ENCODE measurements at places on chromosomes 4 and X. TPM values are rescaled to one million over a fixed set of nuclear protein-coding genes. Genes with fewer than 3 reads are reported as not detected.

Gene SSX4B
- not detected for total RNA-seq

Gene ZNF280C
- 4.1 TPM for total RNA-seq

Gene SPCS3
- 62.4 TPM for total RNA-seq

Gene APBB2
- total RNA-seq, result 39.1 TPM

Gene CCDC120
- total RNA-seq, result 0.72 TPM

Gene RHOXF2
- total RNA-seq, result 0.29 TPM

Gene XK
- total RNA-seq, result under 0.01 TPM

GRCh38 chrX:4932790-4933189 lies 1219.3 kb upstream of the PRKX start:
- no peak for DNase-seq

DNA sequence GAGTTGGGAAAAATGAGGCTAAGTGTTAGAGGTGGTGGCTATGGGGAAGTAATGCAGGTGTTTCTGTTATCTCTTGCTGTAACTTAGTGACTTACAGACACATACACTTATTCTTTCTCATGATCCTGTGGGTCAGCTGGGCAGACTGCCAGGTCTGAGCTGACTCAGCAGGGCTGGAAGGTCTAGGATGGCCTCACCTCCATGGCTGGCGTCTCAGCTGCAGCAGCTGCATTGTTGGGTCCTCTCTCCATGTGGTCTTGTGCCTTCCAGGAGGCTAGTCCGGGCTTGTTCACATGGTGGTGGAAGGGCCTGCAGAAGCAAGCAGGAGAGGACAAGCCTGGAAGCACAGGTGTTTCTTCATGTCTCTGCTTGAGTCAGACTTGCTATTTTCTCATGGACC lies 172.7 kb downstream of the NHS start:
- DNase-seq, result peak; percentile 93

DNA sequence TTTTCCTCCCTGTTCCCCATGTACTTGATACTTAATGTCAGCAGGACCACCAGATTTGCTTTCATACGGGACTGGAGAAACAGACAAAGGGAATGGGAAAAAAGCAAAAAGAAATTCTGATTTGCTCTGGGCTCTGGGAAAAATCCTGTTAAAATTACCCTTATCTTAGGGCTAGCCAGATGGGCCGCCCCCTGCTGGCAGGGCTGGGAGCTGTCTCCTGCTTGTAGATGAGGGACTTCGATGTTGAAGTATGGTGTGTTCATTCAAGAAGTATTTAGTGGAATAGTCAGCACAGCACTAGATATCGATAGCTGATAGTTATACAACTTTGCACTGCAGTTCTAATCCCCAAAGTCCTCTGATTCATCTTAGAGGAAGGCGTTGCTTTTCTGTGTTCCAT lies 45.8 kb downstream of the BCORL1 start:
- peak; percentile 9 for DNase-seq

DNA sequence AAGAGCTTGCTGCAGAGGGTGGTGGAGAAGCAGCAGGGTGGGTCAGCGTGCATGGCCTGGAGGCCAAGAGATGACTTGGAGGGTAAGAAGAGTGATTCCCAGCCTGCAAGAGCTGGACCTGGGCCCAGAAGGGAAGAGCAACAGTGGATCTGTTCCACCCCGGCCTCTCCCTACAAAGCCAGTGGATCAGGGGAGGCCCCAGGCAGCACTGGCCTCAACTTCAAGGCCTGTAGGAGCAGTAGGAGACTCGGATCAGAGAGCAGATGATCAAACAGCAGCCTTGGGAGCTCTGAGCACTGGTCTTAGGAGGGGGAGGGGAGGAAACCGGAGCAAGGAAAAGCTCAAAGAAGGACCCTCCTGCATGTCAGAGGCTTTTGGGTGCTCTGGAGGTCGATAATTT lies 7.6 kb downstream of the L1CAM start:
- no peak for DNase-seq

- DNase-seq, result no peak
Observed at GRCh38 chrX:115036029-115036428, 18.6 kb upstream of the IL13RA2 start.

- DNase-seq, result peak; percentile 88
Observed at GRCh38 chr4:166422475-166422874, 549.4 kb downstream of the TLL1 start.

DNA sequence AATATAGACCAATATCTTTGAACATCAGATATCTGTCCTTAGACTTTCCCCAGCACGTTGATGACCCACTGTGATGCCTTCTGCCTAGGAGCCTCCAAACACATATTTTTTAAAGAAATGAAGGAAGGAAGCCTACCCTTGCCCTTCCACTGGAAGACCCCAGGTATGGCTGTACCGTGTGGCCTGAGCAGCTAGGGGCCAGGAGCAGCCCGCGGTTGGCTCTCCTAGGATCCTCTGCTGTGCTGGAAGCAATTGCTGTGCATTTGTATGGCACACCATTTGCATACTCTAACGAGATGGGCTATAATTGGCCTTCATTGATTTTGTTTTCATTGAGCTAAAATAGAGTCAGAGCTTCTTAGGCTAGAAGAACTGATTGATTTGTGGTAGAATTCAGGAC lies 128.8 kb downstream of the GPAT3 start:
- DNase-seq, result no peak

DNA sequence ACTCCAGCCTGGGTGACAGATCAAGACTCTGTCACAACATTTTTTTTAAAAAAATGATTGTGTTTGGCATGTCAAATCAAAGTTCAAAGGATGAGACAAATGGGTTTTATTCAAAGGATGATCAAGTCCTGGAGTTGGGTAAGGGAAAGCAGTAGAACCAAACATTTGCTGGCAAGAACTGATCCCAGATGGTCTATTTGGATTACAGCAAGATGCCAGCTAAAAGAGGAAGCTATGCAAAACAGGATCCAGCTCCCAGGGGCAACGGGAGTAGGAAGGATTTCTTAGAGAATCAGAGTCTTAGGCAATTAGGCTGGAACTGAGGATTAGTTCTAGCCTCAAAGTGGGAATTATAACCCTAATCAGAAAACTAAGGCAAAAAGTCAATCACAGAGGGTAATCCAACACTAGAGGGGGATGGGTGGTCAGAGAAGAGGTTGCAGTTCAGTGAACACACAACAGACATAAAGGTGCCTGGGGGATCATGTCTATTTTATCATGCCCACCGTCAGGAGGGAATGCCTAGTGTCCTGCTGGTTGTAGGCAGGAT lies 133.0 kb upstream of the PLS3 start:
- no peak for DNase-seq

- no peak for DNase-seq
Observed at GRCh38 chrX:149846789-149847188, 34.2 kb upstream of the MAGEA8 start.

GRCh38 chr4:171629737-171630136 lies 183.5 kb upstream of the GALNTL6 start:
- no peak for DNase-seq

DNA sequence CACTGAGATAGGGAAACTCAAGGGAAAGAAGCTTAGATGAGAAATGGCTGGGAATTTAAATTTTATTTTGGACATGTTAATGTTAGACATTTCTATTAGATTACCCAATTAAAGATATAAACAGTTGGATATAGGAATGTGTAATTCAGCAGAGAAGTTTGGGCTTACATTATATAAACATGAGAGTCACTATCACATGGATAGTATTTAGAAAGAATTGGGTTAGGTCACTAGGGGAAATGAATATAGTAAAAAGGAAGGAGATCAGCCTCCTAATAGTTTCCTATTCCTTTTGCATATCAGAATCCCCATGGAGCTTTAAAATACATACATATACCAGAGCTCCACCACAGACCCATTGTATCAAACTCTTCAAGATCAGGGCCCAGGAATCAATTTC lies 19.6 kb upstream of the CXCL5 start:
- DNase-seq, result no peak

- DNase-seq, result no peak
Observed at GRCh38 chr4:36532670-36533379, 251.4 kb downstream of the DTHD1 start.

DNA sequence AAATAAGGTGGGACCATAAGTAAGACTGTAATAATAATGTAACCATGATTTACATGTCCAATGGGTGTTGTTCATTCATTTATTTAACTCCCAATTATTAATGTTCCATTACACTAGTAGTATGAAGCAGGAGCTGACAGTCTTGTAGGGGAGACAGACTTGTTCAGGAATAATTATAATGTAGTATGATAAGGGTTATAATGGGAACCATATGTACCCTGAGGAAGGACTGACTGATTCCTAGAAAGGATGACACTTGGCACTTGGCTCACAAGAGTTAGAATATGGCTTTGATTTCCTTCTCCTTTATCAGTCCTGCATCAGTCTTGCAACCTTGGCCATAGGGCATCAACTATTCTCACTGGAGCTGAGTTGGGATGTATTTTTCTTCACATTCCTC lies 24.2 kb downstream of the PCDH7 start:
- DNase-seq, result no peak

GRCh38 chr4:176377780-176378179 lies 58.0 kb downstream of the SPCS3 start:
- peak; percentile 39 for DNase-seq

- DNase-seq, result no peak
Observed at GRCh38 chrX:149961572-149961971, 23.3 kb upstream of the EOLA2 start.

GRCh38 chrX:12113321-12113720 lies 25.0 kb upstream of the FRMPD4 start:
- no peak for DNase-seq

DNA sequence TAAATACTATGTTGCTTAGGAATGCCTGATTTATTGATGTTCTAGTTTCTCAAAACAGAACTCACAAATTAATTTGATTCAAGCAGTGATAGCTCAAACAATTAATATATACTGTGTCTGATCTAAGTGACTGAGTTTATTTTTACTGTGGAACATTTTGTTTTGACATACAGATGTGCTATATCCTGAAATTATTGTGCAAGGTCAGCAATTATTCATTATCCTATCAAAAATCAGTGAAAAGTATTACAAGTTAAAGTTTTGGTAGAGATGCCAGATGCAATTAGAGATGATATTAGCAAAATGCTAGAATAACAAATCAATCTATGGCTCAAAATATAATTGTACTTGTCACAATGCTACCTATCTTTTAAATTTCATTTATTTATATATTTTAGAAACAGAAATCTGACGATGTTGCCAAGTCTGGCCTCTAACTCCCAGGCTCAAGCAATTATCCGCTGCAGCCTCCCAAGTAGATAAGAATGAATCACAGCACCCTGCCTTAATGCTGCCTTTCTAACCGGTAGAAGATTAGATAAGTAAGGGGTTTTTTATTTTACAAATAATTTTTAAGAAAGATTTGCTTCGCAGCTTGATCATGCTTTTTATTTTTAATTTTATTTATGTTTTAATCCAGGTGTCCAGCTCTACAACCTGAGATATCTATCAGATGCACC lies 825.5 kb upstream of the NDST4 start:
- no peak for DNase-seq

GRCh38 chr4:20384456-20384855 lies 132.8 kb downstream of the SLIT2 start:
- no peak for DNase-seq

DNA sequence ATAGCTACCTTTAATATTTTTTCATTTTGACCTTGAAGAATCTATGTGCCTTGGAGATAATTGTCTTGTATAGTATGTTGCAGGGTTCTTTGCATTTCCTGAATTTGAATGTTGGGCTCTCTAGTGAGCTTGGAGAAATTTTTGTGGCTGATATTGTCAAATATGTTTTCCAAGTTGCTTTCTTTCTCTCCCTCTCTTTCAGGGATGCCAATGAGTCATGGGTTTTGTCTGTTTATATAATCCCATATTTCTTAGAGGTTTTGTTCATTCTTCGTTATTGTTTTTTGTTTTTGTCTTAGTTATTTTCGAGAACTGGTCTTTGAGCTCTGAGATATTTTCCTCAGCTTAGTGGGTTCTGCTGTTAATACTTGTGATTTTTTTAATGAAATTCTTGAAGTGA lies 20.7 kb downstream of the RAB40AL start:
- DNase-seq, result no peak

GRCh38 chr4:58957711-58958110 lies 1847.5 kb upstream of the IGFBP7 start:
- DNase-seq, result no peak

GRCh38 chrX:87582453-87582852 lies 64.9 kb downstream of the KLHL4 start:
- peak; percentile 37 for DNase-seq

DNA sequence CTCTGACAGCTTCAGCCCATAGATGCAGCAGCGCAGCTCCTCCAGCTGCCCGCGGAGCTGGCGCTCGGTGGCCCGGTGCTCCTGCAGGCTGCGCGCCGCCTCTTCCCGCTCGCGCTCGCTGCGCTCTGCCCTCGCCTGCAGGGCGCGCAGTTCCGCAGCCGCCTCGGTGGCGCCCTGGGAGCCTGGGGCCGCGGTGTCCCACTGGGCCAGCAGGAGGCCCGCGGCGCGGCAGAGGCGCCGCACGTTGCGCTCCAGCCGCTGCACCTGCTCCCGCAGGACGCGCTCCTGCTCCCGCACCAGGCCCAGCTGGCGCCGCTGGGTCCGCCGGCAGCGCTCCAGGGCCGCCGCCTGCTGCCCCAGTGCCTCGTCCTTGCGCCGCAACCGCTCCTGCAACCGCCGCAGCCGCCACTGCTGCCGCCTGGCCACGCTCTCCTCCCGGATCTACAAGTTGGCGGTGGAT lies 10.1 kb downstream of the C4orf50 start:
- DNase-seq, result no peak

GRCh38 chrX:107559506-107559905 lies 68.8 kb upstream of the PRPS1 start:
- peak; percentile 48 for DNase-seq

GRCh38 chrX:153662266-153662665 lies 11.3 kb downstream of the PNCK start:
- DNase-seq, result no peak

GRCh38 chrX:49910344-49910743 lies 12.1 kb upstream of the CLCN5 start:
- DNase-seq, result no peak

- no peak for DNase-seq
Observed at GRCh38 chr4:141388481-141388880, 167.8 kb downstream of the ZNF330 start.

DNA sequence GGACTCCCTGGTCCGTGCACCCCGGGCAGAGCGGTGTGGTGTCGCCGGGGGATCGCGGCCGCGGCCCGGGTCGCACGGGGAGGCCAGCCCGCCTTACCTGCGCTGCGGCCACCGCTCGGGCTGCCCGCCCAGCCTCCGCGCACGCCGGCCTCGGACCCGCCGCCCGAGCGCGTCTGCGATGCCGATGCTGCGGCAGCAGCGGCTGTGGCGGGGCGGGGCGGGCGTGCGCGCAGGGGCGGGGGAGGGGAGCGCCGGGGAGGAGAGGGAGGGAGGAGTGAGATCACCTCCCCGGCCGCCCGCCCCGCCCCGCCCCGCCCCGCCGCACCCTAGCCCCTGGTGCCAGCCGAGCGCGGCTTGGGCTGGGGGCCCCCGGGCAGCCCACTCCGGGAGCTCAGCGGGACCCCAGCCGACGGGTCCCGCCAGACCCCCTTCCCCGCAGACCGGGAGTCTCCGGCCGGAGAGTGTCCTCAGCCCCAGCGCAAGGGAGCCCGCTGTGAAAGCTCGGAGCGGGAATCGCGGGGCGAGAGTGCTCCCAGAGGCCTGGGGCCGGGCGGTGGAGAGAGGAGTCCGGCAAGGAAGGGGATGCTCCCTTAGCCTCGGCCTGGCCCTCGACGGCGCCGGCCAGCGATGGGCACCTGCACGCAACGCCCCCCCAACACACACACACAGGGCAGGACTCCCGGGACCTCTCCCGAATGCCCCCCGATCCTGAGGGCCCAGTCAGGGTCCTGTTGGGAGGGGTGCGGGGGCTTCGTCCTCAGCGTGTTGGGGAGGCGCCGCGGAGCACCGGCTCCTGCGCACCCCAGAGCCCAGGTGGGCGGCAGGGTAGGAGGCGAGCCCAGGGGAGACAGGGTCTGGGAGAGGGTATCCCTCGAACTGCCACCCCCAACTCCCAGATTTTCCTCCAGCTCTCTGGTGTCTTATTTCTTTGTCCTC lies at the start of gene L1CAM:
L1CAM (minus strand) TSS at position 206 of the 936 bp plus-strand sequence. CDS start 10,337 bp downstream, outside the sequence.
- no peak for DNase-seq

GRCh38 chr4:123555233-123555806 lies 158.7 kb downstream of the SPRY1 start:
- peak; percentile 20 for DNase-seq

All from RPMI7951 (cell line).